Kidney epithelial cell (primary cell): ENCODE measurements at places on chromosomes 6 and 20. TPM values are rescaled to one million over a fixed set of nuclear protein-coding genes. Genes with fewer than 3 reads are reported as not detected.

The C4A gene
- total RNA-seq, result 1.8 and 3.2 TPM in 2 replicates

The GLP1R gene
- total RNA-seq, result 0.17 TPM in 1 of 2 replicates, not detected in the other

The RXRB gene
- 24.4 and 24.9 TPM in 2 replicates for total RNA-seq

The LPA gene
- not detected in 2 replicates for total RNA-seq

The MARCKS gene
- total RNA-seq, result 112 and 116 TPM in 2 replicates

The JAG1 gene
- total RNA-seq, result 132 and 150 TPM in 2 replicates

The LY6G6F gene
- total RNA-seq, result not detected in 2 replicates

The PI16 gene
- total RNA-seq, result not detected in 2 replicates

The HELZ2 gene
- 69.2 and 85.2 TPM in 2 replicates for total RNA-seq

The MCHR2 gene
- not detected in 2 replicates for total RNA-seq

The MRPS18B gene
- total RNA-seq, result 56.4 and 78.9 TPM in 2 replicates

The ZSCAN23 gene
- total RNA-seq, result 1.6 and 3.1 TPM in 2 replicates

The C6orf47 gene
- 19.0 and 24.9 TPM in 2 replicates for total RNA-seq

GRCh38 chr20:53579581-53580375 lies 13.9 kb downstream of the ZNF217 start:
- no peak for DNase-seq

GRCh38 chr20:50504231-50504823 lies 5.9 kb upstream of the PTPN1 start:
- DNase-seq, result no peak

DNA sequence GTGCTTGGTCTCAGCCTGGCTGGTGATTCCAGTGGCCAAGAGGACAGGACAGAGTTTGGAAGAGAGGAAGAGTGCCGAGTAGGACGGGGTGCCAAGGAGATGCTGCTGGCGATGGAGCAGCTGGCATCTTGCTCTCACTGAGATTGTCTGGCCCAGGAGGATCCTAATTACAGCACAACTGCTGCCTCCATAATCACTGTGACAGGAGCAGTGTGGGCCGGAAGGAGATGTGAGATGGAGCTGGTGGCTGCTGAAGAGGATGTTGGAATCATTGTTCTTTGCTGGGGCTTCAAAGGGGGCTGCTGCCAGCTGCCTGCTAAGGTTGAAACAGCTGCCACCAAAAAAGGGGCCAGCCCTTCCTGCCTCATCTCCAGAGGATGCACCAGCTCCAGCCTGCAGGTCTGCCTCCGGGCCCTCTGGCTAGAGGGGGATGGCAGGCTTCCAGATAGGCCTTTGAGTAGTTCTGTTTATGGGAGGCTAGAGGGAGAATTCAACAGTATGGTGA lies 214.4 kb downstream of the RNF144B start:
- DNase-seq, result no peak

DNA sequence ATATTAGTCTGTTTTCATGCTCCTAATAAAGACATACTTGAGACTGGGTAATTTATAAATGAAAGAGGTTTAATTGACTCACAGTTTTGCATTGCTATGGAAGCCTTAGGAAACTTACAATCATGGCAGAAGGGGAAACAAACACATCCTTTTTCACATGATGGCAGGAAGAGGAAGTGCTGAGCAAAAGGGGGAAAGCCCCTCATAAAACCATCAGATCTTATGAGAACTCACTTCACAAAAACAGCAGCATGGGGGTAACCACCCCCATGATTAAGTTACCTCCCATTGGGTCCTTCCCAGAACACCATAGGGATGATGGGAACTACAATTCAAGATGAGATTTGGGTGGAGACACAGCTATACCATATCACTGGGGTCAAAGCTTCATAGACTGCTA lies 254.2 kb downstream of the ERMARD start:
- DNase-seq, result no peak

DNA sequence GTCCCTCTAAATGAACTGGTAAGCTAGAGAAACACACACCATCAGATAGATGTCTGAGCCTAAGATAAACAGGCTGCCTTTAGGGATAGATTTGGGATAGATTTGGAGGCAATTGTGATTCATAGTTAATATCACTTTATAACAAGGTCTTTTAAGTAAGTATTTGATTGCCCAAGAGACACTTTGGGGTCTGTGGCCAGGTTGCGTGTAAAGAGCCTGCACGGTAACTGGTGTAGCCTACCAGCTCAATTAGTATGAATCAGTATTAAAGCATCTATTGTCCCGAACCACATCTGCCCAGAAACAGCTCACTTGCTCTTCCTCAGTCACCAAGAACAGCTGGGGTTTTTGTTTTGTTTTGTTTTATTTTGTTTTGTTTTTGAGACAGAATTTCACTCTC lies 193.3 kb downstream of the SASH1 start:
- no peak for DNase-seq

GRCh38 chr6:111837007-111837406 lies 36.2 kb downstream of the FYN start:
- DNase-seq, result no peak

GRCh38 chr6:133567636-133568035 lies 321.3 kb upstream of the TCF21 start:
- no peak for DNase-seq

- DNase-seq, result no peak
Observed at GRCh38 chr6:107032051-107032450, 4.1 kb downstream of the MTRES1 start.

GRCh38 chr20:58747211-58747610 lies 54.6 kb downstream of the NPEPL1 start:
- DNase-seq, result no peak

- DNase-seq, result no peak
Observed at GRCh38 chr6:23086100-23086499, 516.7 kb downstream of the HDGFL1 start.

GRCh38 chr20:50027611-50028105 lies 44.9 kb downstream of the SNAI1 start:
- peak; percentile 62 for DNase-seq

DNA sequence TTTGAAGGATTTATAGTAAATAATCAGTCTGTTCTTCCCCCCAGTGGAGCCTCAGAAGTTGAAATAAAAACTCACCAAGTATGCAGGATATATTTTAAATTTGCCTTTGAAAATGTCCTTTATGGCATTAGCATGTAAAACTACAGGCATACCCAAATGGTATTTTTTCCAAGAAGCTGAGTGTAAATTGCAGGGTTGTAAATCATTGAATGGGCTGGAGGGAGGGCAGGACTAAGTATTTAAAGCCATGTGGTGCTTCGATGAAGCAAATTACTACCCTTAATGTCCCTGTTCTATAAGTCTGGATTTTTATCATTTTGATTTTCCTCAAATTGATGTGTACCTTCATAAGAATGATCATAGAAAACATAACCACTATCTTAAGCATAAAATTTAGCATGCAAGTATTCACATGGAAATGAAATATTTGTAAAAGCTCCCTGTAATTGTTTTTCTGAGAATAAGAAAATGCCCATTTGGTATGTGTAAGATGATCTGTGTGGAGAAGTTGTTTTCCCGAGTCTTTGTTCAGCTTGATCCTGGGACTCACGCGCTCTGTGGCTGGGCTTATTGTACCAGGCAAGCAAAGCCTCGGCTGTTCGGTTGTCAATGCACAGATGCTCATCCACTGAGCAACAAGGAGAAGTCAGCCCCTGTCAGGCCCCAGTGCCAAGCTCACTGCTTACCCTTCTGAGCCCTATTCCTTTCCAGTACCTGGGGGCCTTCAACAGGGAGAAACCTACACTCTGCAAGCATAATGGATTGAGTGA lies 66.7 kb downstream of the CD164 start:
- no peak for DNase-seq

DNA sequence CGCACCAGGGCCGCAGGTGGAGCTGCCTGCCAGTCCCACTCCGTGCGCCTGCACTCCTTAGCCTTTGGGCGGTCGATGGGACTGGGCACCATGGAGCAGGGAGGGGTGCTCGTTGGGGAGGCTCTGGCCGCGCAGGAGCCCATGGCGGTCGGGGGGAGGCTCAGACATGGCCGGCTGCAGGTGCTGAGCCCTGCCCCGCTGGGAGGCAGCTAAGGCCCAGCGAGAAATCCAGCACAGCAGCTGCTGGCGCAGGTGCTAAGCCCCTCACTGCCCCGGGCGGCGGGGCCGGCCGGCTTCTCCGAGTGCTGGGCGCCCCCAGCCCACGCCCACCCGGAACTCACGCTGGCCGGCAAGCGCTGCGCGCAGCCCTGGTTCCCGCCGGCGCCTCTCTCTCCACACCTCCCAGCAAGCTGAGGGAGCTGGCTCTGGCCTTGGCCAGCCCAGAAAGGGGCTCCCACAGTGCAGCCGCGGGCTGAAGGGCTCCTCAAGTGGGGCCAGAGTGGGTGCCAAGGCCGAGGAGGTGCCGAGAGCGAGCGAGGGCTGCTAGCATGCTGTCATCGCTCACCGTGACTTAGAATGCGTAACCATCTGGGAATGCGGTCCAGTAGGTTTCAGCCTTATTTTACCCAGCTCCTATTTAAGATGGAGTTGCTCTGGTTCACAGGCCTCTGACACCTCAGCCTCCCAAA lies 77.3 kb downstream of the C6orf52 start:
- no peak for DNase-seq

- DNase-seq, result no peak
Observed at GRCh38 chr20:35511814-35512420, 17.5 kb downstream of the C20orf173 start.

GRCh38 chr6:64376394-64376793 lies 740.8 kb downstream of the PHF3 start:
- DNase-seq, result no peak

GRCh38 chr20:59378396-59378795 lies 78.0 kb downstream of the EDN3 start:
- DNase-seq, result no peak

- DNase-seq, result no peak
Observed at GRCh38 chr6:14274546-14275492, 157.2 kb downstream of the CD83 start.

GRCh38 chr6:158063736-158064135 lies 82.1 kb downstream of the SYNJ2 start:
- no peak for DNase-seq

DNA sequence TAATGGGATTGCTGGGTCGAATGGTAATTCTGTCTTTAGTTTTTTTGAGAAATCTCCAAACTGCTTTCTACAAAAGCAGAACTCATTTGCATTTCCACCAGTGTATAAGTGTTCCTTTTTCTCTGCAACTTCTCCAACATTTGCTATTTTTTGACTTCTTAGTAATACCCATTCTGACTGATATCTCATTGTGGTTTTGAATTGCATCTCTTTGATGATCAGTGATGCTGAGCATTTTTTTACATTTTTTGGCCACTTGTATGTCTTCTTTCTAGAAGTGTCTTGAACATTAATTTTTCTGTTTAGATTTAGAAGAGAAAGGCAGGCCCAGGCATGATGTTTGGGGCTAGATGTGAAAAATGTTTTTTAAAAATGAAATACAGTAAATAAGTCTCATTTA lies 553.1 kb upstream of the MAN1A1 start:
- no peak for DNase-seq

DNA sequence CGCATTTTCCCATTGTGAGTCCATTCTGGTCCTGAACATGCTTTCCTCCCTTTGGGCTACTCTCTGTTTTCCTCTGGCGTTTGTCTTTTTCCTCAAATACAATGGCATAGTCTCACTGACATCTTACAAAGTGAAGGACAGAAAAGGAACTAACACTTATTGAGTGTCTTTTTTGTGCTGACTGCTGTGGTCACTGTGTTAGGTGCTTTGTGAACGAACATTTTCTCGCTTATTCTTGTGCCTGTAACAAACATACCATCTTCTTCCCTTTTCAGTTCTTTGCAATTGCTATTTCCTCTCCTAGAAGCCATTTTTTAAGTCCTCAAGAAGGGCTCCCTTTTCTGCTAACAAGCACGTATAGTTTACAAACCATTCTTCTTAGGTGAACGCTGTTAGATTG lies 15.4 kb downstream of the FIG4 start:
- no peak for DNase-seq

DNA sequence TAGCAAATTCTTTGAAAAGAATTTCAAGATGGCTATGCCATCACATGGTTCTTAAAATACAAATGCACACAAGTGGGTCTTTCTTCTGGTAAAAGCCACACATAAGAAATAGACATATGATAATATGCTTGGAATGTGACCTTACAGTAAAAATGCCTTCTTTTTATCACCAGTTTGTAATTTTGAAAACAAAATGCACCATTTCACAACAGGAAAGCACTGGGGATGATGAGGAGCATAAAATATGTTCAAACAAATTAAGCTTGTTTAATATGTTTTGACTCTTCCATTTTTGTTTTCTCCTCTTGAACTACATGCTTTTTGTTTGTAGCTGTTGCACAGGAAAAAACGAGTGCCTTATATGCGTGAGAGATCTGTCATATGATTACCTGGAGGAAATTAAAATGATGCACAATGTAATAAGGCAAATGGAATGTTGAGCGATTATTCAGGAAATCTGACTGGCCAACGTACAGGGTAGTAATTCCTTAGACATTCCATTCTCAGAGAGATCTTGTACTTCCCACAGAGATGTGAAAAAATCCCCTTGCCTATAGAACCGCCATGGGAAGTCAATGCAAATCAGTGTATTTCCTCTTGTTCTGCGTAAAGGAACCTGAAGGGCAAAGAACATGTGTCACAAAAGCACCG lies 911.6 kb downstream of the TFAP2A start:
- peak; percentile 41 for DNase-seq

DNA sequence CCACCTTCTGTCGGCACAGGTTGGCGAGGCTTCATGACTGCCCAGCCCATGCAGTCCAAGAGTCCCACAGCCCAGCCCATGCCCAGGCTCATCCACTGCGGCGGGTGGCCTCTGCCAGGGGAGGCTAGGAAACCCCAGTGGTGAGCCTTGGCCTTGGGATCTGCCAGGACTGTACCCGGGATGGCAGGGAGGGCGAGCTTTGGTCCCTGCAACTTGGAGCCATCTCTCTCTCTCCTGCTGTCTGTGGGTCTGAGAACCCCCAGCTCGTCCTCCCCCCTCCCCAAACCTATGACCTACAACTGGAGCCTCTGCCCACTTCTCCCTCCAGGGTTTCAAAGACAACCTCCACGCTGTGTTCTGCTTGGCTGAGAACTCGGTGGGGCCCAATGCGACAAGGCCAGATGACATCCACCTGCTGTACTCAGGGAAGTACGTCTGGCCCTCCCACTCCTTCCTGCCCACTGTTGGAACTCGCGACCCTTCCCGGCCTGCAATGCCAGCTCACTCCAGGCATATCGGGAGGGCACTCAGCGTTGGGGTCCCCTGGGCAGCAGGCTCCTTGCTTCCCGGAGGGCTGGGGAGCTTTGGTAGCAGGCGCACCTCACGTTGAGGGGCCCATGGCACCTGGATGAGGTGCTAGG lies 19.7 kb downstream of the NPEPL1 start:
- no peak for DNase-seq

- no peak for DNase-seq
Observed at GRCh38 chr6:42963855-42964605, 3.5 kb downstream of the GNMT start.

DNA sequence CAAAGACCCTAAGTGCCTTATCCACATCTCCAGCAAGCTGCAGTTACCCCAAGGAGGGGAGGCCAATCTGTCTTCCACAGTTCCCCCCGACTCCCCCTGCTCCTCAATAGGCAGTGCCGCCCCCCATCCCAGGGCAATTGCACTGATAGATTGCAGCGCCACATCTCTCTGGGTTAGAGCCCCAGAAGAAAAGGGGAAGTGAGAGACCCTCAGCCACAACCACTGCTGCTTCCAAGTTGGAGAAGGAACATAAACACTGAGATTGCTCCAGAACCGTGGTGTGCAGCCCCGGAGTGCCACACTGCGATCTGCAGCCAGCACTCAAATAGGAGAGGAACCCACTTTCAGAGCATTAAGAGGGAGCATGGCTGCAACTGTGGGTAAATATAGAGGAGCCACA lies 101.5 kb downstream of the RWDD2A start:
- no peak for DNase-seq
